Astrocyte (in vitro differentiated cells and primary cell): ENCODE measurements at places on chromosomes 1 and 21. TPM values are rescaled to one million over a fixed set of nuclear protein-coding genes. Genes with fewer than 3 reads are reported as not detected.

- DNase-seq: peak; percentile 48
Observed at GRCh38 chr1:97245682-97246081, 524.1 kb downstream of the PTBP2 start.

- DNase-seq: no peak
Observed at GRCh38 chr1:155966135-155966534, 12.2 kb downstream of the ARHGEF2 start.

DNA sequence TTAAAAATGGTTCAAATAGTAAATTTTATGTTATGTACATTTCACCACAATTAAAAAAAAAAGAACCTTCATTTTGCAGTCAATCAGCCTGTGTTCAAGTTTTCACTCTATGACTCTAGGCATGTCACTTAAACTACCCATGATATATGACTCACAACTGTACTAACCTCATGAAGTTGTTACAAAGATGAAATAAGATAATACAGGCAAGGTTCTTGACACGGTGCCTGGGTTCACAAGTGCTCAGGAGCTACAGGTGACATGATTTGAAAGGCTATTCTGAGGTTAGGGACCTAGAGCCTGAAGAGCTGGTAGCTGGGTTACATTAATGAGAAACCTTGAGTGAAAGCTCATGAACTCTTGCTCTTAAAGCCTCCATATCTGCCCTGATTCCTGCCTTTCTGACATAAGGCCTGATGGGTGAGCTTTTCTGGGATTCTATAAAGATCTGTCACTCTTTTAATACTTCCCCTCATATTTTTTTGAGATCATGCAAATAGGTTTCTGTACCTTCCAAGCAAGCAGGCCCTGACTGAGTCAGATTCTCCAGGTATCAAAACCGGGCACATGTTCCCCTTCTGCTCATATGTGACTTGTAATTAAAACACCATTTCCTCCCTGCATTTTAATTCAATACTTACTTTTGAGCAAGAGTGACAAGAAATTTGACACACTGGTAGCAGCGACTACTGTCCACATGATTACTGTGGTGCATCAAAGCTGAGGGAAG, 34.0 kb downstream of the PCSK9 start:
- no peak for DNase-seq

GRCh38 chr1:15963363-15963967, 12.4 kb downstream of the ZBTB17 start:
- DNase-seq: no peak

DNA sequence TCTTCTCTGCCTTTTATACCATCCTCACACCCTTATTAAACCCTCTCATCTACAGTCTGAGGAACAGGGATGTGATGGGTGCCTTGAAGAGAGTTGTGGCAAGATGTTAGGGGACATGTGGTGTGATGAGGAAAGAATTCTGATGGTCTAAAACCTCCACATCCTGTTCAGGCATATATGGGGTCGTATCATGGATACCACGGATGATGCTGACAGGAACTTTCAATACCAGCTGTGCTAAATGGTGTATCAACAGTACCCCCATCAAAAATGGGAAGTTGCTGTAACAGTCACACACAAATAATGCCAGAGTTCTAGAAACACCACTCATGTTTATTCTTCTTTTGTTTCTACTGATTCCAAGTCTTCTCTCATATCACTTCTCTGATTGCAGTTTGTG, 12.9 kb downstream of the OR2T6 start:
- no peak for DNase-seq

- DNase-seq: peak; percentile 75
Observed at GRCh38 chr1:77825131-77825709, 45.8 kb downstream of the MIGA1 start.

DNA sequence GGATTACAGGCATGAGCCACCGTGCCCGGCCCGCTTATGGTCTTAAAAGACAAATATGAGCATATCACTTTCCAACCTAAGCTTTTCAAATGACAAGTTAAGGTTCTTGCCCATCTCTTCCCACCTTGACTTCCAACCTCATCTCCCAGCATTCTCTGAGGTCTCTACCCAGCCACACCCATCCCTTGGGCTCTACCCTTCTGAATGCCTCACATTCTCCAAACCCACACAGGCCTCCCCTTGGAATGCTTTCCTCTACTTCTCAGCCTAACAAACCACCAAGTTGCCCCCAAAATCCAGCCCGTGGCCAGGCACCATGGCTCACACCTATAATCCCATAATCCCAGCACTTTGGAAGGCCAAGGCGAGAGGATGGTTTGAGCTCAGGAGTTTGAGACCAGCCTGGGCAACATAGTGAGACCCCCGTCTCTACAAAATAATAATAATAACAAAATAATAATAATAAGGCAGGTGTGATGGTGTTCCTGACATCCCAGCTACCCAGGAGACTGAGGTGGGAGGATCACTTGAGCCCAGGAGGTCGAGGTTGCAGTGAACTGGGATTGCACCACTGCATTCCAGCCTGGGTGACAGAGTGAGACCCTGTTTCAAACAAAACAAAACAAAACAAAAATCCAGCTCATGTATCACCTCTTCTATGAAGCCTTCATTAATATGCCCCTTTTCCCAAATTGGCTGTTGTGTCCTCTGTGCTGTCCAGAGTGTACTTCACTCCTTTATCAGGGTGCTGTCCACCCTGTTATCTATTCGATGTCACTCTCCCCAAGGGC, 11.2 kb downstream of the DCST2 start:
- no peak for DNase-seq

GRCh38 chr1:187053876-187054275, 225.1 kb downstream of the PLA2G4A start:
- DNase-seq: no peak

- no peak for DNase-seq
Observed at GRCh38 chr1:230679192-230679591, 34.7 kb downstream of the AGT start.

- no peak for DNase-seq
Observed at GRCh38 chr1:60425528-60425927, 352.0 kb upstream of the C1orf87 start.

- no peak for DNase-seq
Observed at GRCh38 chr1:8926707-8927694, 18.7 kb upstream of the CA6 start.

GRCh38 chr1:165257969-165258459, 98.5 kb downstream of the LMX1A start:
- no peak for DNase-seq

DNA sequence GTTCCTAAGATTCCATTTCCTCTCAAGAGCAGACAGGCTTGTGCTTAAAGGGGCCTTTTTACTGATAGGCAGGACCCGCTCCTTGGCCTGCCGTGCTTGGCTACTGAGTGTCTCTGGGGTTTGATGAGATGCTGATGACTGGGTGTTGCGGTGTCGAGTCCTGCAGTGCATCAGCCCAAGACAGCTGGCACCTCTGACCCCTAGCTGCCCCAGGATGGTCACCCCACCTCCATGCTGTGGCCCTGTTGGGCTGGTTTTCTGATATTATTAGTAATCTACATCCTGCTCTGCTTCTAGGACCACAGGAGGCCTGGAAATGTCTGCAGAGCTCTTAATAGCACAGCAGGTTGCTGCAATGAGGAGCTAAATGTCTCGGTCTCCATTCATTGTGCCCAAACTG, 28.7 kb downstream of the LRRC71 start:
- no peak for DNase-seq

GRCh38 chr1:22275626-22276395, 132.9 kb upstream of the WNT4 start:
- DNase-seq: peak; percentile 6

GRCh38 chr1:67564193-67564592, 120.8 kb upstream of the GADD45A start:
- no peak for DNase-seq

GRCh38 chr1:31880957-31881687, 57.0 kb downstream of the PTP4A2 start:
- no peak for DNase-seq

- DNase-seq: no peak
Observed at GRCh38 chr1:58803858-58804257, 20.0 kb upstream of the JUN start.

DNA sequence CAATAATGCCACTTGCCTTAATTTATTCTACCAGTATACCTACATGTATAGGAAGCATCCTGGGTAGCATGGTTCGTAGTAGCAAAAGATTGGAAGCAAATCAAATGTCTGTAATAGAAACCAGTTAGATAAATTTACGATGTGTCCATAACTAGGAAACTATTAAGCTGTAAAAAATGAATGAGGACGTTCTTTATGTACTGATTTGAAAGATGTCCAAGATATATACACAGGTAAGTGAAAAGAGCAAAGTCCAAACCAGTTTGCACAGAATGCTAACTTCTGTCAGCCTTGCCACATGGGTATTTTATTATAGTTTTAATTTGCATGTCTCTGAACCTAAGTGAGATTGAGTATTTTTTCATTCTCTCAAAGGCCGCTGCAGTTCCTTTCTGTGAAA, 251.8 kb upstream of the IRF2BP2 start:
- DNase-seq: no peak

- DNase-seq: no peak
Observed at GRCh38 chr1:158283965-158284364, 5.8 kb upstream of the CD1C start.

DNA sequence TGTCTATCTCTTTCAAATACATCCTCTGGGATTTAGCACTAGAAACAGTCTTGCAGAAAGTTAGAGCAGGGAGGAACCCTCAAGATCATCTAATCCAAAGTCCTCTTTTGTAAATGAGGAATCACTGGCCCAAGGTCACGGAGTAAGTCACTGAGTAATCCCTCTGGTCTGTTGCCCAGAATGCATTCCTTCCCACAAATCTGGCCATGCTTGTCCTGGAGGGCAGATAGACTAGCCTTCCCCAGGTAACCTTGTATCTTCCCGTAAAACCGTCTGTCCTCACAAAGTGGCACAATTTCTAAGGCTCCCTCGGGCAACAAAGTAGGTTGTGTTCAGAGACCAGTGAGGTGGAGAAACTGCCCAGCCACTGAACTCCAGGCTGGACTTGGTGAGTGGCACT, 46.2 kb downstream of the DDR2 start:
- peak; percentile 87 for DNase-seq

DNA sequence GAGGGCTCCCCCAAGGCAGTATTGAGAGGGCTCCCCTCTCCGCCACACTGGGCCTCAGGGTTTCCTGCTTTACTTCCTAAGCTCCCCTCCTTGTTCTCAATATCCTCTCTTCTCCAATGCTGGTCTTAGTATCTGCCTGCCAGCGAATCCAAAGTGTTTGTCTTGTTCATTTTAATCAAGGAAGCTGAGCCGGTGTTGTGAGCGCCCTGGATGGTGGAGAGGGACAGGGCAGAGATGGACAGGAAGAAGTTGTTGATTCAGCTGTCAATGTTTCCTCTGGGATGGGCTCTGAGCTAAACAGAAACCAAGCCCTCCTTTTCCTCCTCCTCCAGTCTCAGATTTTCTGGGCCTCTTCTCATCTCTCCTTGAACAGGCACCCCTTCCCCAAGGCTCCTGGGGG, 5.4 kb downstream of the OLFML3 start:
- no peak for DNase-seq

- no peak for DNase-seq
Observed at GRCh38 chr1:66450043-66450514, 83.9 kb upstream of the SGIP1 start.

- no peak for DNase-seq
Observed at GRCh38 chr1:103997631-103998030, 247.9 kb downstream of the AMY1C start.

- DNase-seq: no peak
Observed at GRCh38 chr1:197327776-197328364, 59.8 kb downstream of the CRB1 start.

GRCh38 chr21:41653954-41654491, 112.8 kb downstream of the RIPK4 start:
- DNase-seq: peak; percentile 76

DNA sequence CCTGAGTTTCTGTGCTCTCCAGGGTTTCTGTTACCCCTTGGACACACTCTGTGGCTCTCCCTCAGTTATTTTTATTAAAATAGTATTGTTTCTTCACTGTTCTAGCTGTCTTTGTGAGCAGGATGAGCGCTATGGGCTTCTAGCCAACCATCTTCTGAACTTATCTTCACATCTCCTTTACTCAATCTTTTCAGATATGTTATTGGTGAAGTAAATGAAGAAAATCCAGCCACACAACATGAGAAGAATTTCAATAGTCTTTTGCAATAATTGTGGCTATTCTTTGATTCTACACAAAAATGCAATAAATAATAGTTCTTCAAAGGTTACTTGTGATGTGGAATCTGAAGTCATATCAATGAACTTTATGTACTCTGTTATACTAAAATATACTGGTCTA, 80.3 kb upstream of the CAMK1G start:
- no peak for DNase-seq

- no peak for DNase-seq
Observed at GRCh38 chr1:9670085-9670484, 18.6 kb downstream of the PIK3CD start.

DNA sequence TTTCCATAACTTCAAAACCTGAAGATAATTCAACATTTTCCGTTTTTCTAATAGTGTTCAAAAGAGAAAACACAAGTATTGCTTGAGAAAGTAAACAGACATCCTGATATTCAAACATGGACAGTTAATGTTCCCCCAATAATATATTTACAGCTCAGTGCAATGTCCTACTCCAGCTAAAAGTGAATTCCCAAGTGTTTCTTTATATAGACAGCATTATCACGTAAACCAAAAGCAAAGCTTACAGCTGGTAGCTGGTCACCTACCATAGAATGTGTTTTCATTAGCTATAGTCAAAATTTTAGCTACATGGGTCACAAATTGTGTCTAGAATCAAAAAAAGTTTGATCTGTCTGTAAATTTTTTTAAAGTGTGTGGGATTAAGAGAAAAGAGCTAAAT, 34.9 kb downstream of the WLS start:
- DNase-seq: no peak

DNA sequence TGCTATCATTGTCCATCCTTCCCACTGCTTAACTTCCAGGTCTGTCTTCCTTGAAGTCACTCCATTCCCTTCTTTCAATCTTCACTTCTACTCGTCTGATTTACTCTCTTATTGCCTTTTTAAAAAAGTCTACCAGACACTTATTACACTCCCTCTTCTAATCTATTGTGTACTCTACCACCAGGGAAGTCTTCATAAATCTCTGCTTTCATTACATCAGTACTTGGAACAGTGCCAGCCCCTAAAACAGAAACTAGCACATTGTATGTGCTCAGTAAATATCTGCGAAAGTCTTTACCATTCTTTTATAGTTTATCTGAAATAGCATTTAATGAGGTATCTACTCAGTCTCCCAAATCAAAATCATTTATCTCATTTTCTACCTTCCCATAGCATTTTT, 236.4 kb downstream of the USH2A start:
- DNase-seq: peak; percentile 23

- no peak for DNase-seq
Observed at GRCh38 chr21:14495075-14495474, 51.0 kb downstream of the SAMSN1 start.

SLC22A15 gene
- total RNA-seq: 10.3 and 12.0 TPM in 2 replicates

RIPPLY3 gene
- not detected in 2 replicates for total RNA-seq

GSTM1 gene
- not detected in 2 replicates for total RNA-seq

DEPDC1 gene
- total RNA-seq: 2.0 and 2.6 TPM in 2 replicates

TMPRSS3 gene
- total RNA-seq: not detected in 2 replicates

CD84 gene
- not detected in 2 replicates for total RNA-seq

CHI3L2 gene
- total RNA-seq: 0.65 TPM in 1 of 2 replicates, not detected in the other

TRPM2 gene
- total RNA-seq: 0.48 and 0.79 TPM in 2 replicates

SPATA6 gene
- 7.4 and 8.2 TPM in 2 replicates for total RNA-seq

B3GALT5 gene
- total RNA-seq: 2.2 and 2.5 TPM in 2 replicates

SAMD11 gene
- 6.0 and 9.5 TPM in 2 replicates for total RNA-seq

CELA3B gene
- total RNA-seq: not detected in 2 replicates

SRP9 gene
- 269 and 275 TPM in 2 replicates for total RNA-seq

DIO1 gene
- not detected in 2 replicates for total RNA-seq

TTC13 gene
- total RNA-seq: 13.0 and 15.8 TPM in 2 replicates

UBASH3A gene
- total RNA-seq: not detected in 2 replicates
